ENCODE measurements at places on chromosomes 16 and 17.

- no peak for DNase-seq
These were observed 2.2 kb upstream of the PHLPP2 start for GRCh38 chr16:71726476-71727315.

DNA sequence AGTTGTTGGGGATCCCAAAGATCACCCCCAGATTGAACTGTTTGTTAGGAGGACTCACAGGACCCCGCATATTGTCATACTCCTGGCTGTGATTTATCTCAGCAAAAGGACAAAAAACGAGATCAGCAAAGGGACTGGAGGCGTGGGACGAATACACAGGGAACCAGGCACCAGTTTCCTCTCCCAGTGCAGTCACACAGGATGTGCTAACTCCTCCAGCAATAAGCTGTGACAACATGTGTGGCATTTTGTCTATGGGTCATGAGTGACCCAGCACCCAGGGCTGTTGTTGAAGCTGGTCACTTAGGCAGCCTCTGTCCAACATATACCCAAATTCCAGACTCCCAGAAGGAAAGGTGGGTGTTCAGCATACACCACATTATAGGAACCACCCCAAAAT lies 60.9 kb downstream of the CPPED1 start:
- DNase-seq: no peak

DNA sequence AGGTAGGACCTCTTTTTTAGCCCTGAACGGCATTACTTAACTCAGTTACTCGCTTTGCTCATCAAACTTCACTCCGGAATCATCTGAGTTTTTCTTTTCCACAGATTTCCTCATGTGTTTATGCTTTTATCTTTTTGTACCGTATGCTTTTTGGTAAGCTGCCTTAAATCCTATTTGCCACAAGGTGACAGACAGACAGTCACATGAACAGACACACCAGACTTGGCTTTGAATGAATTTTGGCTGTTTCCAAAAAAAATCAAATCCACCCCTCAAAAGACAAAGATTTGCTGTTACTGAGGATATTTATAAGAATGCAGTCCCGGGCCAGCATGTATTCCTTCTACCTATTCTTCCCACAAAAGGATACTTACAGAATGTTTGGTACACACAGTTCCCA lies 10.9 kb downstream of the GAS7 start:
- DNase-seq: no peak

- no peak for DNase-seq
These were observed 60.9 kb upstream of the TNRC6A start for GRCh38 chr16:24668481-24669061.

GRCh38 chr17:3613124-3613523 lies 3.9 kb upstream of the TRPV1 start:
- no peak for DNase-seq

DNA sequence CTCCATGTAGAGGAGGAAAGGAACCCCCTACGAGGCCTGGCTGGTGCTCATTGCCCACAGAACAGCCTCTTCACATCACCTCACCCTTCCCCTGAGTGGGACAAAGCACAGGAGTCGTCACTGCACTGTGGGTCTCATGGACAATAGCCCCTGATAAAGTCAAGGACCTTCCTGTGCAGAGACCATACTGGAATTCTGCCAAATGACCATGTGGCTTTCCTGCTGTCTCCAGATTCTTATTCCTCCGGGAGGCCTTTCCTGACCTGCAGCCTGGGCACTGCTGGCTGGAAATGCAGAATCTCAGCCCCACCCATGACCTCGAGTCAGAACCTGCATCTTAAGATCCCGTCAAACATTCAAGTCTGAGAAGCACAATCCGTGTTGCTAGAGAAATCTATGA lies 60.5 kb upstream of the ERN1 start:
- DNase-seq: peak; percentile 50

DNA sequence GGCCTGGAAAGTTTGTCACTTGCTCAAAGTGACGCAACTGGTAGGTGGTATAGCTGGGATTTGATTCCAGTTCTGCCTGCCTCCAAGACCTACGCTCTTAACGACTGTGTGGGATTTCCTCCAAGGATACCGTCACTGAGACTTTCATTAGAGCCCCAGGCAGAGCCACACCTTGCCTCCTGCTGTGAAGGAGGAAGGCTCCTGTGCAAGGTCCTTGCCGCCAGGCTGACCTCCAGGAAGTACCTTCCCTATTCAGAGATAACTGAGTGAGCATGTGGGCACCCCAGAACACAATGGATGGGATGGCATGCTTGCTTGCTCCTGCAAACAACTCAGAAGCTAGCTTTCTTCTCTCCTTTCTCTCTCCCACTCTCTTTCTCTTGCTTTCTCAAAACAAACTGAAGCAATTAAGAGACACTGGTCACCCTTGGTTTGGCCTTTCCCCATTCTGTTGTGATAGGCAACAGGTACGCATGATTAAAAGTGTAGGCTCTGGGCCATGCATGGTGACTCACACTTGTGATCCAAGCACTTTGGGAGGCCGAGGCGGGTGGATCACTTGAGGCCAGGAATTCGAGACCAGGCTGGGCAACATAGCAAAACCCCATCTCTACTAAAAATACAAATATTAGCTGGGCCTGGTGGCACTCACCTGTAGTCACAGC lies 30.7 kb downstream of the CACNG3 start:
- DNase-seq: no peak

- DNase-seq: no peak
These were observed 7.7 kb downstream of the HAPSTR1 start for GRCh38 chr16:9099131-9099625.

Measured in NCI-H524 treated with DMSO at 0.1 percent for 48 hours (cell line).